ENCODE measurements at places on chromosomes 11 and 22.

DNA sequence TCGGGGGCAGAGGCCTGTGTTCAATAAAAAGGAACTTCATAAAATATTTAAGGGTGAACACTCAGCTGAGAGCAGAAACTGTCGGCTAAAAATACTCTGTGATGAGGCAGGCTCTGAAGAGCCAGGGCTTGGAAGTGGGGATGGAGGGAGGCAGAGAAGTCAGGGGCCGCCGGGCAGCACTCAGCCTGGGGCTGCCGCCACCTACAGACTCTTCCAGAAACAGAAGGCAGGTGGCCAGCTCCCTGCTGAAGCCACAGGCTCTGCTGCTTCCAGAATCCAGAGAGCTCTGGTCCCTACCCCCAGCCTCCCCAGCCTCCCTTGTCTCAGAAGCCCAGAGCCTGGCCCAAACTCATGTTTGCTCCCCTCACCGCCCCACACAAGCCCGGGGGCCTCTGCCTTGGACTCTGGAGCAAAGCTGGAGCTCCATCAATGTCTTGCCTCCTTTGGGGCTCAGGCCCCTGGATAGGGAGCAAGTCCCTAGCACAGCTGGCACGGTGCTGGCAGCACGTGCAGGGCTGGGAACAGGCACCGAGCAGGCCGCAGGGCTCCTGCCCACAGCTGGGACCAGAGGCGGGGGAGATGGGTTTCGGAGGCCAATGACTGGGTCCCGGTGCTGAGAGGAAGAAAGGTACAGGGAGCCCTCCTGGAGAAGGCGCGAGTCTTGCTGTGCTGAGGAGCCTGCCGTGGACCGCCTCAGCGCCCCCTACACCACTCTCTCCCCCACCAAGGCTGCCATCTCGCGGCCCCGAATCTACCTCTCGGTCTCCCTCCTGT is 8.2 kb downstream of the LRFN4 start:
- no peak for DNase-seq

GRCh38 chr11:77101043-77101537 is 1.6 kb upstream of the OMP start:
- no peak for DNase-seq

- no peak for DNase-seq
Measured at GRCh38 chr11:11581481-11581880, 40.3 kb downstream of the GALNT18 start.

DNA sequence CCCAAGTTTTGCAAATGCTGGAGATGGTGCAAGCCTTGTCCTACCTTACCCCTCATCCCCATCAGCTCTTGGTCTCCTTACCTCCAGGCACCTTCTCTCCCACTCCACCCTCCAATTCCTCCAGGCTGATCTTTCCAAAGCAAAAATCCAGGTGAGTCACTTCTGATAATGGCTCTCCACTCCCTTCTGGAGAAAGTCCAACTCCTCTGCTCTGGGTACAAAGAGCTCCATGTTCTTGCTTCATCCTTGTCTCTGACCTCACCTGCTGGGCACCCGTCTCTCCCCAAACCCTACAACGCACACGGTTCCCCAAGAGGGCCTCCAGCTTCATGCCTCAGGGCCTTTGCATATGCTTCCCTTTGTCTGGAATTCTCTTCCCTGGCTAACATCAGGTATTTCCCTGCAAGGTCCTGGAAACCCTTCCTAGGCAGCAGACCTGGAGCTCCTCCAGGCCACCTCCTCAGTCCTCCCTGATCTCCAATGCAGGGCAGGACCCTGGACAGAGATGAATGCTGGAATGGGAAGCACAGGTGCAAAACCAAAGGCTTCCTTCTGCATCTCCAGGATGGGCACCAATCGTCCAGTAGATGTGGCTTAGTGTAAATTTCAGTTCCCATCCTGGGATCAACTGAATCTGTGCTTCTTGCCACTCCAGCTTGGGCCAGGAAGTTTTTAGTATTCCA is 22.7 kb downstream of the IFT27 start:
- no peak for DNase-seq

All from hippocampal formation (tissue), 2 donors.